ENCODE measurements at places on chromosomes 2 and 18.

- no peak for DNase-seq
These were observed 77.1 kb upstream of the CTAGE1 start for GRCh38 chr18:22494771-22495170.

DNA sequence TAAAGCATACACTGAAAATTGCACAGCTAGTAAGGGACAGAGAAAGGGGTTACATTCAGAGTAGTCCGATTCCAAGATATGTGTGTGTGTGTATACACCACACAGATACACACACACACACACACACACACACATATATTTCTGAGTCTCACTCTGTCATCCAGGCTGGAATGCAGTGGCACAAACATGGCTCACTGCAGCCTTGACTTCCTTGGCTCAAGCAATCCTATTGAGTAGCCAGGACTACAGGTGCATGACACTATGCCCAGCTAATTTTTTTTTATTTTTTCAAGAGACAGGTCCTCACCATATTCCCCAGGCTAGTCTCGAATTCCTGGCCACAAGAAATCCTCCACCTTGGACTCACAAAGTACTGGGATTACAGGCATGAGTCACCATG is 68.1 kb upstream of the ITPRID2 start:
- no peak for DNase-seq

DNA sequence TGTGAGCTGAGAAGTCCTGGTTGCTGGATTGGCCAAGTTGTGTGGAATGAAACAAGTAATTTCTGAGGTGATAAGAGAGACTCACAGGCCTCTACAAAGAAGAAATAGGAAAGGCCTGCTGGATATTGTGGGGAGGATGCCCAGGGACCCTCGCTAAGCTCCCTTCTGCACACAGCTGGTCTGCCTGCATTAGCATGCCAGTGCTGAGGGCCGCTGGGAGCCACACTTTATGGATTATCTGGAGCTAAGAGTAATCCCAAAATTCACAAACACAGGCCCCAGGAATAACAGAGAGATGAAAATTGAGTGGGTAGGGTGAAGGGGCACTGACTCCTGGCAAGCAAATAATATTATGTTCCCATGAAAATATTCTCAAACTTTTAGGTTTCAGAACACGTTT is 114.9 kb upstream of the SIX3 start:
- DNase-seq = no peak

GRCh38 chr2:31241625-31242270 is 7.8 kb downstream of the EHD3 start:
- DNase-seq = no peak

- no peak for DNase-seq
These were observed 68.9 kb downstream of the PLCL1 start for GRCh38 chr2:197873293-197873701.

DNA sequence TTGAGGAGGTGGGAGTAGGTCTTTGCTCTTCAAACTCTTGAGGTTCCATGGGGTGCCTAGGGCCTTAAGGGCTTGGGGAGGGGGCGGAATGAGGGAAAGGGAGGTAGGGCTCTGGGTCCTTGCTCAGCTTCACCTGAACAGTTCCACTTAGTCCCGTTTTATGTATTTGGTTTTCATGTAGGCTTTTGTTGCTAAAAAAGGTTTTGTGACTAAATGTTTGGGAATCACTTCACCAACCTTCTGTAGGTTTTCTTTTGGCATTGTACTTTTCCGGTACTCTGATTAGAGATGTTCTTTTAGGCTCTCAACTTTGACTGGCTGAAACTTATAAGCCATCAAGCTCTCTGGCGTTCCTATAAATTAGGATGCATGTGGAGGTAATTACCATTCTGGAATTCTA is 108.1 kb downstream of the MYCN start:
- DNase-seq = no peak

DNA sequence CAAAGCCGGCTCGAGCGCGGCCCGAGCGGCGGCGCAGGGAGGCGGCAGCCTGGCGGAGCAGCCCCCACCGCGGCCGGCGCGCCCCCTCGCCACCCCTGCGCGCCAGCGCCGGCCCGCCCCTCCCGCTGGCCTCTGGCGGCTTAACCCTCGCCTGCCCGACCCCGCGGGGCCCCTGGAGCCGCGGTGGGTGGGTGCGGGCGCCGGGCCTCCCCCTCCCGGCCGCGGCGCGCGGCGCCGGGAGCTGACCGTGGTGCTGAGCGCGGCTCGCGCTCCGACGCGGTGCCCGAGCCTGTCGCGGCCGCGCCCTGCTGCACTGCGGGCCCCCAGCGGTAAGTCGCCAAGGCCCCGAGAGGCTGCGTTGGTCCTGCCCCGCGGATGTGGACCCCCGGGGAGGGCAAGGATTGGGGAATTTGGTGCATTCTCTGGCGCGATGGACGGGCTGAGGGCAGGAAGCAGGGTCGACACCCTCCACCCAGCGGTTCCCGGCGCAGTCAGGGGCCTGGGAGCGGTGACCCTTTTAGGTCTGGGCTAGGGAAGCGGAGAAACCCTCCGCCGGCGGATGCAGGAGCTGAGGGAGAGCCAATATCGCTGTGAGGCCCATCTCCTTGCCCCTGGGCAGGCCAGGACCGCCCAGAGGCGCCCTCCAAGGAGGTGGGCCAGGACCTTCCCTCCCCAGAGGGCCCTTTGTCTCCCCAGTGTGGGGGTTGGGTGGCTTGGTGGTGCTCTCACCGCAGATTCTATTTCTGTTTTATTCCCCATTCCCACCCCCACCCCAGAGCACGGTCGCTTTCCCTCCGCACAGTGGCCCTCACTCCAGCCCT is 923 bp downstream of the AMER3 start:
- peak; percentile 4 for DNase-seq

DNA sequence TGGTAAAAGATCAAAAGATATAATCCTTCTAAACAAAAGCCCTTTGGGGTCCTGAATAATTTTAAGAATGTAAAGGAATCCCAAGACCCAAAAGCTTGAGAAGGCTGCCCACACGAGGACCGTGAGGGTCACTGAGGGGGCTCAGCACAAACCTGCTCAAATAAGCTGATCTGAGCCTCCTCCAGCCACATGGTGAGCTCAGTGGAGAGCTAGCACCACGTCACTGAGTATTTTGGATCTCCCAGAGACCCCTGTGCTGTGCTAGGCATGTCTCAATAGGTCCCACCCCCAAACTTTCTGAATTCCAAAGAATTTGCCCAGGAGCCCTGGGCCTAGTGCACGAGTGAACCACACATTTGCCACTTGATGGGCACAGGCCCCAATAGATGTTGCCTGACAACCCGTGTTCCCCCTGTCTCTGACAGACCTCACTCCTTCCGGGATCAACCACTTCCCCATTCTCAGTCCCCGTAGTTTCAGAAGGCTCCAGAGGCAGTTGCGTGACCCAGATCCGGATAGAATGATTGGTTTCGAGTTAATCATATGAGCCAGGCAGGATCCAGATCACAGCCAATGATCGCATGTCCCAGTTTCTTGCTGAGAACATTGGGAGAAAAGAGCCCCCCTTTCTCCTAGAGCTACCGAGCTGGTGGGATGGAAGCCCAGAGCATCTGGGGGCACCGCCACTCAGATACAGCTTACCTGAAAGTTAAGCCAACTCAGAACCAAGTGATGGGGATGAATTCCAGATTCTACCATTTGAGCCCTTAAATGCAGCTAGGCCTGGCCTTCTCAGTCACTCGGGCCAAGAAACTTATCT is 203.8 kb downstream of the TNS1 start:
- DNase-seq = no peak

GRCh38 chr2:207504513-207505170 is 25.1 kb upstream of the CREB1 start:
- no peak for DNase-seq

DNA sequence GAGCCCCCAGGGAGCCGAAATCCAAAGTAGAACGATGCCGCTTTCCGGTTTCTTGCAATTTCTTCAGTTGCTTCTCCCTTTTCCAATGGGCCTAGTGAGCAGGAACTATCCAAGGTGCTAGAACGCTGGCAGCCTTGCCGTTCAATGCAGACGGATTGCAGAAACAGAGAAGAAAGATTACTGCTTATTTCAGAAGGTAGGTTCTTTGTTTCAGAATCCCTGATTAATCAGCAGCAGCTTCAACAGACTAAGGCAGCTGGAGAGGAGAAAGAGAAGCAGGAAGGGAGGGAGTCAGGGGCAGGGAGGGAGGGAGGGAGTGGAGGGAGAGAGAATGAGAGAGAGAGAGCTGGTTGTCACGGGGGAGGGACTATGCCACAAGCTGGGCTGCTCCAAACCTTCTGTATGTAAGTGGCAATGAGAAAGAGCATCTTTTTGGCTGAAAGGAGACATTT is 576 bp downstream of the NYAP2 start:
- DNase-seq = peak; percentile 1

GRCh38 chr2:15769676-15770547 is 170.4 kb upstream of the MYCN start:
- no peak for DNase-seq

GRCh38 chr18:42069036-42069435 is 114.0 kb downstream of the PIK3C3 start:
- DNase-seq = no peak

GRCh38 chr2:31216734-31217133 is 581 bp downstream of the CAPN14 start:
- DNase-seq = no peak

DNA sequence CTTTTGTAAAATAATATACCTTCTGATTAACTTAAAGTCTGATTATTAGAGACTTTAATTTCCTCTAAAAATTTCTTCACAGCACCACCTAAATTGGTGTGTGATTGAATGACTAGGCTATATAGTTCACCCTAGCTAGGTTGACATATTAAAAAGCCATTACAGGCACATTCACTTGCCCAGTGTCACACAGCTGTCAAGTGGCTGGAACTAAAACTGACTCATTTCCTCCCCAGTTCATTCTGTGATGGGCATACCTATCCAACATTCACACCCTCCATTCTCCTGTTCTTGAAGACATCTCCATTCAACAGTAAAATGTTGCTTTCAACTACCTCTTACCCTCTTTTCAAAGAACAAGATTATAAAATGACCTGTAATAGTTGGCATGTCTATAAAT is 334.5 kb downstream of the ARHGAP15 start:
- DNase-seq = no peak

DNA sequence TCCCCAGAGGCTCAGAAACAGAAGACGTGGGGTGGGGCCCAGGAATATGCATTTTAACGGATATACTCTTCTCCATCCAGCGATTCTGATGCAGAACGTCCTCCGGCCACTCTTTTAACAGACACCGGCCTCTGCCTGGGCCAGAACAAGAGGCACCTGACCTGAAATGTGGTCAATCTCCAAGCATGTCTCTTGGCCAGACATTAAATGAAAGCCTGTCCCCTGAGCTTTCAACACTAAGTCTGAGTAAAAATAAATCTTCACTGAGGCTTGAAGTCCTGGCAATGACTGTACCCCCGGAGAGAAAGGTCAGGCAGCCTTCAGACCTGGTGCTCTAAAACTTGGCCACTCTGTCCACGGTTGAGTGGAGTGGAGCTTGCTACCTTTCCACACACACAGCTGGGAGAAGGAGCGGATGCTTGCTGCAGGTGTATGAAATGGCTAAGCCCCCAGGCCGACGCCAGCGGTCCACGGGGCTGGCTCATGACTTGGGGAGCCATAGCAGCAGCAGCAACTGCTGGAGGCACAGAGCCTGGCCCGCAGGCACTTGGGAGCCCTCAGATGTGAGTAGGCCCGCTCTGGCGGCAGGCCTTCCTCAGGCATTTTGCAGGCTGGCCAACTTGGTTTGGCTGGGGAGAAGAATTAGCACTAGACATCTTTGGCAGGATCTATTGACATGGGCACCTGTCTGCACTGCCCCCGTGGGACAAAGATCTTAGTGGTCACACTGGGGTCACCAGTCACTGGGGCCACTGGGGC is 79.7 kb downstream of the TMEM17 start:
- no peak for DNase-seq

- no peak for DNase-seq
These were observed 56.9 kb downstream of the BCL2 start for GRCh38 chr18:63262369-63263335.

DNA sequence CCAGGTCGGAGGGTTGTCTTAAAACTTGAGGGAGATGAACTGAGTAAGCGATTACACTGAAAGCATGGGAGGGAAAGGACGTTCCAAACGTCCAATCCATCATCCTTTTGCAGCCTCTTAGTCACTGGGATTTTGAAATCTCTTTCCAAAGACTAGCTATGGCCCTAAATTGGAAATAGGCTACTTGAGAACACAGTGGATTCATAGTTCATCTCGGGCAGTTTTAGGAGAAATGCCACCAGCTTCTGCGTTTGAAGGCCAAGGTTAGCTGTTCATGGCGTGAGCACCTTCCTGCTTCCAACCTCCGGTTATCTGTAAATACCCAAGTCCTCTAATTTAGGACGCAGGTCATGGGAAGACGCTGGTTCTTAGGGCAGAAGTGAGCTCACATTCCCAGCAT is 821 bp upstream of the EML6 start:
- no peak for DNase-seq

DNA sequence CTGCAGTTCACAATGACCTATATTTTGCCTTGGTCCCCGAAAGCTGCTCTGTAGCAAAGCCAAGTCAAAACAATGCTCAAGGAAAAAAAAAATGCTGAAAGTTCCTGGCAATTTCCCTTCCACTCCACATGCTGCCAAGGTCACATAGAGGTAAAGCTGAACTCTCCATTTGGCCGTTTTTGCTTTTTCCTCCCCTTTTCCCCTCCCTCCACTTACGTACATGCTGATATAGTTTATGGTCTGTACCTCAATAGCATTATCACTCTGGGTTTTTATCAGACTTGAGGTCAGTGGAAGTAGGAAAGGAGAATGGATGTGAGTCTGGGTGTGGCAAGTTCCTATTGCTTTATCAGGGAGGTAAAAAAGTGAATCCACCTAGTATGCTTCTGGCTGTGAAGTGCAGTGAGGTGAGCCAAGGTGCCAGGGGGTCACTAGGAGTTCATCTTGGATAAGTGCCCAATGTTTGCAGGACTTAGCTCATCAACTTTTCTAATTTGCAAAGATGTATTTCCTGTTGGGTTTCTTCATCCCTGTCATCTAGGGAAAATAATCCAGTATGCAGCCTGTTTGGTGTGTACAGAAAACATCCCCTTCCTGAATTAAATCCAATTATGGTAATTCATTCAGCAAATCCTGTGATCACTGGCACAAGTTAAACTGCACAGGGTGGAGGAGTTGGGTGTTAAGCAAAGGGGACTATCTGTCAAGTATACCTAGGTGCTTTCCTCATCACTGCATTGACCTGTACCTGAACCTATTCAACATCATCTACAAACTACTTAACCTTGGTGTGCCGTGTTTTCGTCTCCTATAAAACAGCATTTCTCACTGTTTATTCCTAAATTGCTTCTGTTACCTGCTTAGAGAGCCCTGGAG is 124.3 kb upstream of the CYP26B1 start:
- DNase-seq = no peak

- DNase-seq = no peak
These were observed 429.9 kb downstream of the ARHGAP15 start for GRCh38 chr2:143559147-143559546.

GRCh38 chr2:138703242-138703641 is 76.9 kb downstream of the NXPH2 start:
- DNase-seq = no peak

DNA sequence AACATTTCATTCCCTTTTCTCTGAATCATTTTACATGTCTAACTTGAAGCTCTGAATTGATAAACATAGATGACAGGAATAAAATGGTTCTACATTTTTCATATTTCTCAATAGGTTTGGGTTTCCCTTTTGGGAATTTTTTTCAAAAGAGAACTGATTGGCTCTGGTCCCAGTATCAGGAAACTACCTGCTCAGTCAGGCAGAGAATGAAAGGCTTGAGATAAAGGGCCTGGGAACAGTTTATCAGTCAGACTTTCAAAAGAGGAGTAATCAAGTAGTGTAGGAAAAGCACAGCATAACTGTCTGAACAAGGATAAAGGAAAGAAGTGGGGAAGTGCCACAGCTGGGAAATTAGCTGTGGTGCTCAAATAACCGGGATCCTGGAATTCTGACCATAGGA is 28.3 kb upstream of the CCL20 start:
- no peak for DNase-seq

- DNase-seq = no peak
These were observed 35.8 kb downstream of the CASP10 start for GRCh38 chr2:201218780-201219179.
